CD4-positive, CD25-positive, alpha-beta regulatory T cell (primary cell): ENCODE measurements at places on chromosomes 4 and X.

DNA sequence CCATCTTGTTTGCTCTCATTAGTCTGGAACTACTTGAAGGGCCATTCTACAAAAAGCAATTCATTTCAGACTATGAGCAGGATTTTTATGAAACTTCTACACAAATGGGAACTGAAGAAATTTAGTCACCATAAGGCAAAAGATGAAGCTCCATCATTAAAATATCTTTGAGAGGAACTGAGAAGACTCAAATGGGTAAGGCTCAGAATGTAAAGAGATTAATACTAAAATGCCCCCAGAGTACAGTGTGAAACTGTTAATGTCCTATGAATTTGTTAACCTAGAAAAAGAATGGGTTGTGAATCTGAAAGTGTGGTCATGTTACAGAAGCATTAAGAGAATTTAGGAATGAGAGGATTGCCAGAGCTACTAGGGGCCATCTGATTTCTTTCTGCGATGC is 77.9 kb upstream of the SLC7A11 start:
- no peak for DNase-seq

DNA sequence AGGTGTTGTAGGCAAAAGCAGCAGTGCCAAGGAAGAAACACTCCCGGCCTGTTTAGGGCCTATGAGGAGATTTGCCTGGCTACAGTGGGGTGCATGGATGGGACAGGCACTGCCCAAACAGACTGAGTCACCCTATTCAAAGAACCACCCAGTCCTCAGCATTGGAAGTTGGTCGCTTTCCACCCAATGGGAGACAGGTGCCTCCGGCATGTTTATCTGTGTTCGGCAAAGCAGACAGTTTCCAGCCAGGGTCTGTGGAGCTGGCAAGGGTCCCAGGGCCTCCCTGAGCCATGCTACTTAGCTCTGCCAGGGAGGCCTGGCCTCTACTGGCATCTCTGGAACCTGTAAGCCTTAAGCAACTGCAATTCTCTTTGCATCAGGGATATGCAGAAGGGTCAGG is 165.1 kb upstream of the ATP6AP2 start:
- DNase-seq = no peak

DNA sequence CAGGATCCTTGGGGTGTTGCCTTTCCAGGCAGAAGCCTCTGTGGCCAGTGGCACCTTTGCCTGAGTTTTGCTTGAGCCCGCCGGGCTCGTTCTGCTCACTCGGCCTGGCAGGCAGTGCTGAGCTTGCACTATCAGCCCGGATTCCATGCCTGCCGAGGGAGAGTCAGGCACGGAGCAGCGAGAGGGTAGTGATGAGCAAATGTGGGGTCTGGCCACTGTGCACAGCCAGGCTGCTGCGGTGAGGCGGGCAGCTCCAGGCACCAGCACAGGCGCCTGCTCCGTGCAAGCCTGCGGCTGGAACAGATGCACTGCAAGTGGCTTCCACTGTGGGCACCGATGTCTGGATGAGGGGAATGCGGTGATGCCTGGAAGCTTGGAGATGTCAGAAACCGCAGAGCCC is 619.2 kb downstream of the RAPGEF2 start:
- no peak for DNase-seq

- DNase-seq = no peak
Observed at GRCh38 chr4:141233673-141234072, 13.0 kb downstream of the ZNF330 start.

- no peak for DNase-seq
Observed at GRCh38 chrX:136679531-136679930, 31.6 kb downstream of the CD40LG start.

DNA sequence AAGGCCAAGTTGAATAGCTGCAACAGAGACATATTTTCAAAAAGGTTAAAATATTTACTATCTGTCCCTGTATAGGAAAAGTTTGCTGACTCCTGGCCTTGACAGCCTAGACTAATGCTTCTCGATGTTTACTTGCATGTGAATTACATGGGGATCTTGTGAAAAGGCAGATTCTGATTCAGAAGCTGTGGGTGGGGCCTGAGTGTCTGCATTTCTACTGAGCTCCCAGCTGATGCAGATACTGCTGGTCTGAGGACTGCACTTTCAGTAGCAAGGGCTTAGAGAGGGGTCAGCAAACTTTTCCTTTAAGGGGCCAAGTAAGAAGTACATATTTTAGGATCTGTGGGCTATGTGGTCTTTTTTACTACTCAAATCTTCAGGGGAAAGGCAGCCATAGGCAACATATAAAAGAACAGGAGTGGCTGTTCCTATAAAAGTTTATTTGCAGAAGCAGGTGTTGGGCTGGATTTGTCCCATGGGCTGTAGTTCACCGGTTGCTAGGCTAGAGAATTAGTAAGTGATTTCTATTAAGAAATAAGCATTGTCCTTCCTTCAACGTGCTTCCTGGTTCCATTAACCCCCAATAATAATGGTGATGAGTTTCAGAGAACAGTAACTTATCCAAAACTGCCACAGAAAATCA is 97.2 kb upstream of the PDE5A start:
- no peak for DNase-seq

- no peak for DNase-seq
Observed at GRCh38 chrX:82320569-82320968, 1118.7 kb downstream of the SH3BGRL start.

DNA sequence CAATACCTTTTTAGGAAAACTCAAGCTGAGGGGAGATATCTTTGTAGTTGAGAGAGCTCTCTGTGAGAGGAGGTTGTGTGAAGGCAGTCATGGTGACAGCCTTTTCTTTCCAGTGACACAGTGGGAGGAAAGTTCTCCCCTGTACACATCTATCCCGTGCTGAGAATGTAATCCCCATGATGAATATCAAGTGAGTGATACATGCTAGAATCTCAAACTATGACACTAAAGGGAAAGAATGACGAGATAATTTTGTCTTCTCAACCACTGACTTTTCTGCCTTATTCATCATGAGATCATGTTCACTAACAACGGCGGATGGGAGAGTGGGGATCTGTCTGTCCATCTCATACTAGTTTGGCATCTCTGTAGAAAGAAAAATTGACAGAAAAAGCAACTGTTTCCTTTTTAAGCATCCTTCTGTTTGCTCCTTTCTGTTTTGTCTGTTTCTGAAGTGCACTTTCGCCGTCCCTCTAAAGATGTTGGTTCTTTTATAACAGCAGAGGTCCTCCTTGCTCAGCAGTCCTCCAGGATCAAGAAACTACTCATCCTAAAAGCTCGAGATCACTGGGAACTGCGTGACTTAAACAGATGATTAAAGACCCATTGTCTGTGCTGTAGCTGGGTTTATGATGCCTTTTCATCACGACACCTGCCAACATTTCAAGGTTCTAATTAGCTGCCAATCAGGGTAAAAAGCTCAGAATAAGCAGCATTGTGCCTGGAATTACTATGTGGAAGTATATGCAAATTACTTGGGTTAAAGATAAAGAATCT is 137.6 kb downstream of the DCK start:
- no peak for DNase-seq

DNA sequence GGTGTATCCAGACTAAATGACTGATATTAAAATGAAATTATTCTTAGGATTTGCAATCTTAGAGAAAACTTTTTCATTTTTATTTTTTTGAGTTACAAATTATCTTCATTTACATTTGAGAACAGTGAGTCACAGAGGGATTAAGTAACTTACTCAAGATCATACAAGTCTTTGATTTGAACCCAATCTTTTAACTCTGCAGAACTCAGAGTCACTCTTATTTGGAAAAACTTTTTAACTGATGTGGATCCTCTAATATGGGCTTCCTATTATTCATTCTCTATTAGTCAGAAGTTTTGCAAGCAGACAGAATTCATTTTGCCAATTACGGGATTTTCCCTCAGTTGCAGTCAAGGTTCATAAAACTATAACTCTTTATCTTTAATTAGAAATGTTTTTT is 20.1 kb downstream of the HPRT1 start:
- DNase-seq = no peak

DNA sequence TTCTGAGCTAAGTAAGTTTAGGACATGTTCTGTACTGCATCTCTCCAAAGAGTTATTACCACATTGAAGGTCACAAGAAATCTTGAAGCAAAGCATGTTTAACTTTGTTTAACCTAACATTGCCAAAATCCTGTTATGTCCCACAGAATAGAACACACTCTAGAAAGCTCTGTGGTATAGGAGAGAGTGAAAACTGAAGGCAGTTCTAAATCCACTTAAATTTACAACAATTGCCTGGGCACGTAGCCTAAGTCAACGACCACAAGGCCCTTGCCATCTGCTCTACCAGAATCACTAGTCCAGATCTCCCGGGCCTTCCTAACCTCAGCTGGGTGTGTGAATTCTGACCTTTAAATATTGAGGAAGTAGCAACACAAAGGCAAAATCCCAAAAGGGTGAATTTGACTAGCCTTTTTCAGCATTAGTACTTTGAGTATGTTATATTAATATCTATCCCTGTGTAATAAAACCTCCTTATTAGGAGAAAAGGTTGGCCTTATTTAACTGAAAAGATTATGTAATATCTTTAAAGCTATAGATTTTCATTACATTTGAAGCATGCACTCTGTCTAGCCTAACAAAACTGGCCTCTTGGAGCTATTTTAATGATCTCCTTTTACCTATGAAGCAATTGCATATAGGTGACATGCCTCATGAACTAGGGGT is 4.5 kb upstream of the MAML3 start:
- DNase-seq = no peak

- DNase-seq = no peak
Observed at GRCh38 chr4:7276515-7276914, 84.2 kb downstream of the SORCS2 start.

- DNase-seq = no peak
Observed at GRCh38 chr4:60345392-60345791, 854.7 kb upstream of the ADGRL3 start.

DNA sequence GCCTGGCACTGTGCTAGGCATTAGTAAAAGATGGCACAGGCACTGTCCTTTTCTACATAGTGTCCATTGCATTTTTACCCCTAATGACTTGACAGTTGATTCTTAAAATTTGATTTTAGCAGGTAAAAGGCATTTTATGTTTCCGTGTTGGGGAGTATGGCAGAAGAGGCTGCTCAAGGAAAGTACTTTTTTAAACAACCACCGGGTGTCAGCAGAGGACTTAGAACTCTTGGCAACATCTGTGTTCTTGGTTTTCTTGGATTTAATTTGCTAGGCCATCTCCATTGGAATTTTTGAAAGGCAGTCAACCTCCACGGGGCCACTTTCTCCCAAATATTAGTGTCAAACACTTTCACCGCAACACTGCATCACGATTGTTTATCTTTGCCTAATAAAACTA is 102.9 kb downstream of the TSPAN7 start:
- DNase-seq = peak; percentile 48

DNA sequence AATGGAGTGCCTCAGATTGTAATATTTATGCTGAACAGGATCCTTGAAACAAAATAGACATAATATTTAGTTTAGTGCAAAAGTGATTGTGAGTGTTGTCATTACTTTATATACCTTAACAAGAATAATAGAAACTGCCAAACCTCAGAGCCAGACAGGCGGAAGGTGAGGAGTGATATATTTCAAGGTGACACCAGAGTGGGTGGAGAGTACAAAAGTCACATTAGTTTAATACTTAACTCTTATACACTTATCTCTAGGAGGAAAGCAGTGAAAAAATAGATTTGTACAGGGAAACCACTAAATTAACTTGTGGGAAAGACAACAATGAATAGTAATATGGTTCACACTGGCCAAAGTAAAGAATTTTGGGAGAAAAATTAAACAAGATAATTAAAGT is 342.8 kb upstream of the NDST4 start:
- no peak for DNase-seq

- no peak for DNase-seq
Observed at GRCh38 chr4:154421618-154422017, 70.0 kb downstream of the DCHS2 start.

- DNase-seq = no peak
Observed at GRCh38 chrX:151510203-151510602, 53.3 kb upstream of the PASD1 start.

DNA sequence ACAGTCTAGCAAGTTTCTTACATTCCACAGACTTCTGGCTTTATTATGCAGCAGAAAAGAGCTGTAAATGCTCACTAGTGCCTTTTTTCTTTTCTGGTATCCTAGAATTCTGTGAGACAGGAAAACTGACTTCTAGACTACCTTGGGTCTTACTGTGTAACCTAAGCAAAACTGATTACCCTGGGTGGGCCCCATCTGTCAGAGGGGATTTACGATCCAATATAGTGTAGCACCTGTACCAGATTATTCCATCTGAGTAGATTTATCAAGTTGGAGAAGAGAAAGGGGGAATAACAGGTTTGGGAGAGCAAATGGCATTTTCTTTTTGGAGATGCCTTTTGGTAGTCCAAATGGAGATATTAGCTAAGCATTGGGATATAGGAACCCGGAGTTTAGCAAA is 46.7 kb downstream of the FSTL5 start:
- DNase-seq = no peak

DNA sequence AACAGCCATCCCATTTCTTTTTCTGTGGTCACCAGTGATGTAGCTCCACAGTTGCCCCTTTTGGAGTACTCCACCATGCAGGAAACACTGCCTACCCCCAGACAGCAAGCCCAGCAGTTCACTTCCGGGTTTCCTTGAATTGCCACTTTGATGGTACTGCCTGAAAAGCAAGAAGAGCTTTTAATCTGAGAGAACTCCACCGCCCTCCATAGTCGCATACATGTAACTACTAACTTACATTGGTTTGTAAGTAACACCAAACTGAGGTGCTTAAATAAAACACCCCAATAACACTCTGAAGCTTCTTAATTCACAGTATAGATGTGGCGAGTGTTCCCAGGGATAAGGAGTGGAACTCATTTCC is 53.6 kb upstream of the HPSE start:
- DNase-seq = peak; percentile 34

DNA sequence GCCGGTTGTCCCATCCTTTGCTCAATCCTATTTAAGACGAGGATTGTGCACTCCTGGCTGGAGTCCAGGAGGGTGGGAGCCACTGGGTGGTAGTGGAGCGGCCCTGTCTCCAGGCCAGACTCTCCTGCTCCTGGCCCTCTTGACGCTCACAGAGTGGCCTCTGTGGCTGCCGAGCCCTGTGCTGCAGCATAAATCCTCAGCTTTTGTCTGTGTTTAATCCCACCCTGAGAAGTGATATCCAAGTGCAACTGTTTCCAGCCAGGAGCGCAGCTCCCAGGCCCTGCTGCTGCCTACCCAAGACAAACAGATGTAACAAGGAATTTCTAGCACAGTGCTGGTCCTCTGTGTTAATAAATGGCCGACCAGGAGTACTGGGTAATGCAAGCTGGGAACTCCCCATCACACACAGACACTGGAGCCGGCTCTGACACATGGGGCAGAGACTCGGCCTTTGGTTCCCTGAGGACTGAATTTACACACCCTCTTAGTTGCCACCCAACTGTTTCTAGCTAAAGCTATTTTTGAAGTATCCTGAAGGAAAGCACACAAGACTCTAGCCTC is 85.3 kb downstream of the GATB start:
- no peak for DNase-seq
